ENCODE measurements at places on chromosomes 6 and 20.

DNA sequence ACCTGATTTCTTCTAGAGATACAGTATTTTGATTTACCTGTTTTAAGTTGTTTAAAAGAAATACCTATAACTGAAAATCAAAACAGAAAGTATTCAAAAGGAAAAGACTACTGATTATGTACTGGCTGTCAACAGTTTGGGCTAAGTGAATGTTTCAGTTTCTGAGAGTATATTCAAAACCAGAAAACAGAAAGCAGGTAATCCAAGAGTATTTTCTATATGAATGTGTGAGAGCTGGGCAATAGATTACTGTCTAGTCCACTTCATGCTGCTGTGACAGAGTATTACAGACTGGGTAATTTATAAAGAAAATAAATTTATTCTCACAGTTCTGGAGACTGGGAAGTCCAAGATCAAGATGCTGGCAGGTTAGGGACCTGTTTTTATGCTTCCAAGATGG is 261.0 kb downstream of the ARHGAP18 start:
- no peak for DNase-seq

GRCh38 chr6:145813285-145814034 is 1.1 kb downstream of the FBXO30 start:
- DNase-seq = peak; percentile 79

GRCh38 chr6:35209081-35209480 is 4.7 kb upstream of the SCUBE3 start:
- DNase-seq = no peak

GRCh38 chr6:37822851-37823682 is 3.5 kb downstream of the ZFAND3 start:
- DNase-seq = peak; percentile 28

DNA sequence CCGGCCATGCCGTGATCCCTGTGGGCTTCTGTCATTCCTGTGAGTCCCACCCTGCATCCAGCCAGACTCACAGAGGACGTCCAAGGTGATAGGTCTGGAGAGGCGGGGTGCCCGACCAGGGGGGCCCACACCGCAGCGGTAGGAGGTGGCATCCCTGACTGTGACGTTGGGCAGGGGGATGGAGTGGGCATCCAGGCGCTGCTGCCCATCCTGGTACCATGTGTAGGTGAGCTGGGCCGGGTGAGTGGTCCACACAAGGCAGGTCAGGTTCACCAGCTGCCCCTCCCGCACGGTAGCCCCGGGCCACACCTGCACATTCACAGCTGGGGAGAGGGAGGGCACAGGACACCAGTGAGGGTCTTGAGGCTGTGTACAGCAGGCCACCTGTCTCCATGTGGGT is 11.6 kb upstream of the ADAM33 start:
- no peak for DNase-seq

- peak; percentile 57 for DNase-seq
Measured at GRCh38 chr6:101851911-101852310, 458.4 kb downstream of the GRIK2 start.

DNA sequence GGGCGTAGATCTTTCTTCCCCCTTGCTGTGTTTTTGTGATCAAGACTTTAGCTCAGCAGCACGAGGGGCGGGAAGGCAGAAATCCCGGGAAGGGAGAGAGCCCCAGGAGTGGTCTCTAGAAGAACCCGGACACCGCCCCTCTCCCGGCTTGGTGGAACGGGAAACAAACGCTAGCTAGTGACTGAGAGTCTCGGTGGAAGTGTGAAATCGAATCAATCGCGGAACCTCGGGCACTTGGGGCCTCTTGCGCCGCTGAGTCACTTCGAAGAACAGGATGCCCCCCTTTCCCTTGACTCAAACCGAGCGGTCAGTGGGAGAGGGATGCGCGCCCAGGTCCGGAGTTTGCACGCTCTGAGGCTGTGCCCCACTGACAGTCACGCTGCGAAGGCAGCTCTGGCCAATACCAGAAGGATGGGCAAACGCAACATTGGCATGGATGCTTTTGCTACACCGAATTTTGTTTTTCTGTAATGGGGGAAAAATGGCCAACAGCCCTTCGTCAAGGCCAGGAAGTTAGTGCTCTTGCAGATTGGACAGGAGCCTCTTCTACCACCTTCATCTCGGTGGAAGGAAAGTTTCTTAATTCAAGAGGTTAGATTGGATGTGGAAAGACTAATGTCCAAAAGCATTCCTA is 1.6 kb upstream of the OLIG3 start:
- DNase-seq = no peak

DNA sequence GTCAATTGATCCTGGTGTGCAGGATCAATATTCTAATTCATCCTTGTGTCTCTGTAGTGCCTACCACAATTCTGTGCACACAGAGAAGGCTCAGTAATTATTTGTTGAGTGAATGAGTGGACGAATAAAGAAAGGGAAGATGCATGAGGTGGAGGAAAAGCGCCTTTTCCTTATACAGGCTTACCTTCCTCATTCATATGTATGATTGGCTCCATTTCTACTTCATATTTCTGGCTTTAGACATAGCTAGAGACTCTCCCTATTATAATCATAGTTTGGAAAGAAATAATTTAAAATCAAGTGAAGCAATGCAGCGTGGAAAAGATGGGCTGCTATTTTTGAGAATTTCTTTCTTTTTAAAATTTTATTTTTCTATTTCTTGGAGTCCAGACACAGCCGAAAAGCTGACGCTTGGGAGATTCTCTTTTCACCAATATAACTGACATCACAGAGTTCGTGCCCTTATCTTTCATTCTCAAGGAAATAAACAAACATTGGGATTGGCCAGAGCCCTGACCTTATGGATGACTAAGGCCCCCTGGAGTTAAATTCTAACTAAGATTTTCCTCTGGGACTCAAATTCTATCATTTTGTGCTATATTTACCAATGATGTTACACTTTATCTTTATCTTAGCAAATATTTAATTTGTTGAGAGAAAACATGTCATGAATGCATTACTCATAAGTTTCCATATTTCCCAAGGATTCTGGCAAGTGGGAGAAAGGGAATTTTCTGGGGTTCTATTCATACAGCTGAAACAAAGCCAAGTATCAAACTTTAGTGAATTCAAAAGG is 48.1 kb downstream of the PRL start:
- peak; percentile 93 for DNase-seq

DNA sequence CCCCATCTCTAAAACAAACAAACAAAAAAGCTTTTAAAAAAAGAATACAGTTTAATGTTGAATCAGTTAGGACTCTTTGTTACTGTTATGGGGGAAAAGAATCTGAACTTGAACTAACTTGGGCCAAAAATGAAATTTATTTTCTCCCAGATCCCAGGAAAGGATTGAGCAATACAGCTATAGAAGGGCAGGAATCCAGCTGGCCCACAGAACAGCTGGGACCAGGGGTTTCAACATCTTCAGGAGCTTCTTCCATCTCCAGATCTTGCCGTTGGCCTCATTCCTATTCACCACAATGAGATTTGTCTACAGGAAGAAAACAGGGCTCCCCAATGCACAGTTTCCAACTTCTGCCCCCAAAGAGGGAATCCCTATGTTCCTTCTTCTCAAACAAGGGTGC is 43.2 kb upstream of the AKAP12 start:
- peak; percentile 71 for DNase-seq

- no peak for DNase-seq
Measured at GRCh38 chr6:44636561-44637248, 249.2 kb downstream of the CDC5L start.

DNA sequence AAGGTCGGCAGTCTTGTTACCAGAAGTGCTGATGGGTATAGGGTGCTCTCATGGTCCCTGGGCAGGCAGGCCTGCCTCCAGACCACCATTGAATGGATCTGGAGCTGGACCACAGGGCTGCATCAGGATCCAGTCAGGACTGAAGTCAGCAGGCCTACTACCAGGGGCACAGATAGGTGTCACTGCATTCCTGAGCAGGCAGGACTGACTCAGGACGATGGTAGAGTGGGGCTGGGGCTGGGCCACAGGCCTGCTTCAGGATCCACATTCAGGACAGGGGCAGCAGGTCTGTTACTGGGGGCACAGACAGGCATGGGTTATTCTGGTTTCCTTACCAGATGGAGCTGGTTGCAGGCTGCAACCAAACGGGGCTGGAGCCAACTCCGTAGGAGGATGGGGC is 51.4 kb upstream of the MAP3K4 start:
- DNase-seq = no peak

DNA sequence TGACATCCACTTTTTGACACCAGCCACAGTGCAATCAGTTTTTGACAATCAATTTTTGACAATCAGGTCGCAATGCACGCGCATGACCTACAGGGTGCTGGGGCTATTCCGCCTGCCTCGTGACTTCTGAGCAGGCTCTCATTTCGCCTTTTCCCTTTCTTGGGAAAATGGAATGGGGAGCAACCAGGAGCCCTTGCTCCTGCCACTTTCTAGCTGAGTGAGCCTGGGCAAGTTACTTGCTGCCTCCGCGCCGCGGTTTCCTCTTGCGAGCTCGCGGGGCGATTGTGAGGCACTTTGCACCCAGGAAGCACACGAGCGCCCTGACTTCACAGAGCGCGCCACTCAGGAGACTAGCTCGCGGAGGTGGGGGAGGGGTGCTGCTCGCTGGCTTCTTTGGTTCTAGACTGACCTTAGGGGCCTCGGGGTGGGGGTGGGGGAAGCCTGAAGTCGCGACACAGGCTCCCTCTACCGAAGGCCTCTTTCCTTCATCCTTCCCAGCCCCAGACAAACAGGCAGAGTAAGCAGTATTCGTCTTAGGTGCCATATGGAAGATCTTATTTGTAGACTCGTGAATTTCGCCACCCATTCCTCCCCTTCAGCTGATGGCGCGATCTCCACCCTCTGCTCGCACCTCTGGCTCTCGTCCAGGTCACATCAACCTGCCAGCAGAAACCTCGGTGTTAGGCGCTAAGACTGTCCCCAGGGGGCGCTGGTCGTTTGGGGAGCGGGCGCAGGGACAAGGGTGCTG is 4.6 kb downstream of the TP53TG5 start:
- DNase-seq = peak; percentile 72

- DNase-seq = no peak
Measured at GRCh38 chr6:4397307-4397706, 261.9 kb upstream of the ECI2 start.

GRCh38 chr6:2168480-2168879 is 76.9 kb downstream of the GMDS start:
- DNase-seq = peak; percentile 30

GRCh38 chr6:160226118-160226591 is 32.5 kb downstream of the SLC22A2 start:
- DNase-seq = no peak

GRCh38 chr6:142838821-142839685 is 105.9 kb downstream of the HIVEP2 start:
- peak; percentile 78 for DNase-seq
